Vagina (tissue), 2 donors: ENCODE measurements at places on chromosomes 1 and 21. TPM values are rescaled to one million over a fixed set of nuclear protein-coding genes. Genes with fewer than 3 reads are reported as not detected.

Gene S100A7A
- total RNA-seq = not detected

Gene TDRD5
- total RNA-seq = not detected

Gene TTF2
- 7.6 TPM for total RNA-seq

Gene LCK
- total RNA-seq = 6.4 TPM

Gene EPS15
- 70.5 TPM for total RNA-seq

Gene C1orf74
- total RNA-seq = 2.0 TPM

Gene AMPD1
- not detected for total RNA-seq

Gene SH3D21
- 17.2 TPM for total RNA-seq

GRCh38 chr1:8598060-8598724, 219.2 kb downstream of the RERE start:
- no peaks in the 10 kb centered on the region for H3K27me3 ChIP-seq
- H3K4me3 ChIP-seq = peak overlapping the region; percentile 16
- peaks cover 31% of the 10 kb centered on the region for H3K4me1 ChIP-seq
- DNase-seq = no peak
- no peaks in the 10 kb centered on the region for H3K36me3 ChIP-seq
- H3K27ac ChIP-seq = peak overlapping the region; percentile 30

DNA sequence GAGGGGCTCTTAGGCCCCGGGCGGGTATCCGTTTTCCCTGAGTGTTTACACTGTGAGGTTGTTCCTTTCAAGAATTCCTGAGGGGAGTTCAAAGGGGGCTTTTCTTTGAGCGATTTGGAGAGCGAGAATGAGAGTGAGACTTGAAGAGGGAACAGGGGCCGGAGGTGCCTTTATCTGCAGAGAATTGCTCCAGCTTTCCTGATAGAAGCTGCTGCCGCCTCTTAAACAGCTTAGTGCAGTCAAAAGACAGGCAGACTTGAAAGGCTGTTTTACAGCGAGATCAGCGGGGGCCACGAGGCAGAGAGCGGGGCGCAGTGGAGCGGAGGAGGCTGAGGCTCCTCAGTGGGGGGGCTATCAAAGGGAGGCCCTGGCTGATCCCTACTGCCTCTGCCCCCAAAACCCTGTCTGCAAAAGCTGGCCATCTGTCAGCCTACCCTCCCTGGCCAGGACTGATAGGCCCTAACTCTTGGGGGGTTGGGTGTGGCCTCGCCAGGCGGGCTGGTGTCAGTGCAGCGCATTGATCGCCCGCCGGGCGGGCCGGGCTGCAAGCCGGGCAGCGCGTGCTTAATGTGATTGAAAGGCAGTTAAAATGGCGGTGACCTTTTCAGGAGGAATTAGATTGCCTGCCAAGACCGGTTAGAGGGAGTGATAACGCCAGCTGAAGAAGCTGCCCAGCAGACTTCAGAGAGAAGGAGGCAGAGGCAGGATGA, 36.4 kb downstream of the TMEM53 start:
- no peak overlapping the region for H3K27ac ChIP-seq
- no peaks in the 10 kb centered on the region for H3K36me3 ChIP-seq
- H3K4me1 ChIP-seq = peaks cover 19% of the 10 kb centered on the region
- H3K27me3 ChIP-seq = no peaks in the 10 kb centered on the region
- H3K4me3 ChIP-seq = no peak overlapping the region

- H3K27ac ChIP-seq = no peak overlapping the region
- no peak overlapping the region for H3K4me3 ChIP-seq
- DNase-seq = no peak
- no peaks in the 10 kb centered on the region for H3K27me3 ChIP-seq
Observed at GRCh38 chr1:113452921-113453770, 62.8 kb downstream of the MAGI3 start.

DNA sequence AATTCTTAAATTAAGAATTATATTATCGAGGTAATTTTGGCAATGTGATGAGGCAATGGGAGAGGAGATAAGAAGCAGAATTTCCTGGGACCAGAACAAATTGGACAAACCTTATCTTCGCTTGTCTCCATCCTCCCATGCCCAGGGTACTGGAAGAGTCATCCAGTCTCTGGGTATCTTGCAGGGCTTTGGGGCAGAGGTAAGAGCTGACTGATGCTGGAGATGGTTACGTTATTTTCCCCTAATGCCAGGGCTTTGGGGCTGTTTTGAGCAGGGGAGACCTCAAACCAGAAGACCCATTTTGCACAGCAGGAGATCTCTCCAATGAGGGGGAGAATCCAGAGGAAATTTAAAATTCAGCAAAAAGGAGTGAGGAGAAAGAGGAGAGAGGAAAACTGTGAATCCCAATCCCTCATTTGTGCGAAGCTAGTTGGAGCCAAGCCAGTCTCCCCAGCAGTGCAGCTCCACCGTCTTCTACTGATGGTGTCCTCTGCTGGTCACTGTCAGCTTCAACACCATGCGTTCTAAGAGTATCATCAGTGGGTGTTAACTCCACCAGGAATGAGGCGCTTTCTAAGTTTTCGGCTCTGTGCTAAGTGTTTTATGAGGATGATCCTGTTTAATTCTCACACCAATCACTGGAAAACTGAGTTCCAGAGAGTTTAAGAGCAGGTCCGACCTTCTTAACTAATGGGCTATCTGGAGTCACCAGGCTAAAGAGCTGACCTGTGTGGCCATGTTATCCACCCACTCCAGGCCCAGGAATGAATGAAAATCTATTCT, 86.8 kb upstream of the CD34 start:
- no peaks in the 10 kb centered on the region for H3K27me3 ChIP-seq
- peak; percentile 78 for DNase-seq
- H3K4me1 ChIP-seq = peaks cover 6% of the 10 kb centered on the region
- H3K27ac ChIP-seq = no peak overlapping the region
- H3K4me3 ChIP-seq = no peak overlapping the region

DNA sequence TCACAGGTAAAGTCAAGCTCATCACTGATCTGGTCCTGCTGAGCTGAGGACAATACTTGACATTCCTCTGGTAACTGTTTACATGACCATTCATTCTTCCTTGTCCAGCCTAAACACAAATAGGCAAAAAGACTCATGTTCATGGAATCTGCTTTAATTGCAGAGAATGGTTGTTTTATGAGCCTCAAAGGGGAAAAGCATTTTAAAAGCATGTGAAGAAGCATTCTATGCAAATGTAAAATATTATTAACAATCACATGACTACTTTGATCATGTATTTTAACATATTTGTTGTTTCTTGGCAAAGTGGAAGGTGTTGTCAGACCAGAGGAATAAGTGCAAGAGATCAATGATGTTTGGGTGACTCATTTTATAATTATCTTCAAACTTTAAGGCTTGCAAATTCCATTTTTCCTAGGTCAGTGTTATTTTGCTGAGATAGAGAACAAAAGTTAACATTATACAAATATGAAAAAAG, 133.7 kb downstream of the RUNX1 start:
- peaks cover 13% of the 10 kb centered on the region for H3K4me1 ChIP-seq
- no peak overlapping the region for H3K4me3 ChIP-seq
- H3K27me3 ChIP-seq = no peaks in the 10 kb centered on the region
- H3K27ac ChIP-seq = no peak overlapping the region

- H3K4me1 ChIP-seq = peaks cover 41% of the 10 kb centered on the region
- no peak for DNase-seq
- H3K4me3 ChIP-seq = no peak overlapping the region
- no peaks in the 10 kb centered on the region for H3K36me3 ChIP-seq
Observed at GRCh38 chr21:33028287-33028670, 2.5 kb downstream of the OLIG2 start.

- H3K27me3 ChIP-seq = no peaks in the 10 kb centered on the region
- no peak overlapping the region for H3K27ac ChIP-seq
- H3K4me3 ChIP-seq = no peak overlapping the region
Observed at GRCh38 chr1:118558933-118559332, 373.9 kb upstream of the SPAG17 start.

DNA sequence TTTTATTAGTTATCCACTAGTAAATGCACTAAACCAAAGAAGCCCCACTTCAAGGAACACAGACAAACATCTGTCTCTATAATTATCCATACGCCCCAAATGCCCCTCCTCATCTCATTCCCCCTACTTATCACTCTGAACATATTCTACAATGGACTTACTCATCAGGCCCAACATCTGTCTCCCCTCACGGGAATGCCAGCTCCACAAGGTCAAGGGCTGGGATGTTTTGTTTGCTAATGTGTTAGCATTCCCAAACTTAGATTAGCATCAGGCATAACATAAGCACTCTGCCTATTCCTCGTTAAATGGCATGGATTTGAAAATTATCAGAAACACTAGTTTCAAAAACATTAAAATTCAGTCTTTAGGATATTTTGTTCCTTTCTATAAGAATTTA, 279.5 kb downstream of the DSCAM start:
- H3K27ac ChIP-seq = no peak overlapping the region
- H3K4me1 ChIP-seq = no peaks in the 10 kb centered on the region
- no peaks in the 10 kb centered on the region for H3K36me3 ChIP-seq
- H3K27me3 ChIP-seq = no peaks in the 10 kb centered on the region
- DNase-seq = no peak

GRCh38 chr1:15277447-15277838, 30.4 kb downstream of the FHAD1 start:
- H3K4me3 ChIP-seq = no peak overlapping the region
- H3K36me3 ChIP-seq = no peaks in the 10 kb centered on the region
- H3K27me3 ChIP-seq = no peaks in the 10 kb centered on the region

- H3K36me3 ChIP-seq = no peaks in the 10 kb centered on the region
- H3K27me3 ChIP-seq = no peaks in the 10 kb centered on the region
- peaks cover 39% of the 10 kb centered on the region for H3K4me1 ChIP-seq
- no peak overlapping the region for H3K4me3 ChIP-seq
- DNase-seq = no peak
- peak overlapping the region; percentile 30 for H3K27ac ChIP-seq
Observed at GRCh38 chr1:204288021-204288588, 71.6 kb downstream of the PLEKHA6 start.

DNA sequence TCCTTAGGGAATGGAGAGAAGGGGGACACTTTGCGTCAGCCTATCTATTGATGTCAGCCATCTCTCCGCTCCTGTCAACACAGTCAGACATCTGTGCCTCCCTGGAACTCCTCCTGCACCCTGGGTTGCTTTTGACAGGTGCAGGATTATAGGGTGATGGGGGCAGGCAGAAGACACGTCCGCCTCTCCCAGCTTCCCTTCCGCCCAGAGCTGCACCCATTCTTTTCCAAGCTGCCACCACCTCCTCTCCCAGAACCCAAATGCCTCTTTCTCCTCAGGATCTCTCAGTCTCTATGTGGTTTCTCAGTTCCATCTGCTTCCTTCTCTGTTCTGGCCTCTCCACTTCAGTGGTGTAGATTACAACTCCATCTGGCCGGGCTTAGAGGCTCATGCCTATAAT, 17.1 kb upstream of the KIF1B start:
- peaks cover 7% of the 10 kb centered on the region for H3K4me1 ChIP-seq
- H3K4me3 ChIP-seq = no peak overlapping the region
- H3K27ac ChIP-seq = no peak overlapping the region
- DNase-seq = no peak
- H3K36me3 ChIP-seq = no peaks in the 10 kb centered on the region
- H3K27me3 ChIP-seq = no peaks in the 10 kb centered on the region

DNA sequence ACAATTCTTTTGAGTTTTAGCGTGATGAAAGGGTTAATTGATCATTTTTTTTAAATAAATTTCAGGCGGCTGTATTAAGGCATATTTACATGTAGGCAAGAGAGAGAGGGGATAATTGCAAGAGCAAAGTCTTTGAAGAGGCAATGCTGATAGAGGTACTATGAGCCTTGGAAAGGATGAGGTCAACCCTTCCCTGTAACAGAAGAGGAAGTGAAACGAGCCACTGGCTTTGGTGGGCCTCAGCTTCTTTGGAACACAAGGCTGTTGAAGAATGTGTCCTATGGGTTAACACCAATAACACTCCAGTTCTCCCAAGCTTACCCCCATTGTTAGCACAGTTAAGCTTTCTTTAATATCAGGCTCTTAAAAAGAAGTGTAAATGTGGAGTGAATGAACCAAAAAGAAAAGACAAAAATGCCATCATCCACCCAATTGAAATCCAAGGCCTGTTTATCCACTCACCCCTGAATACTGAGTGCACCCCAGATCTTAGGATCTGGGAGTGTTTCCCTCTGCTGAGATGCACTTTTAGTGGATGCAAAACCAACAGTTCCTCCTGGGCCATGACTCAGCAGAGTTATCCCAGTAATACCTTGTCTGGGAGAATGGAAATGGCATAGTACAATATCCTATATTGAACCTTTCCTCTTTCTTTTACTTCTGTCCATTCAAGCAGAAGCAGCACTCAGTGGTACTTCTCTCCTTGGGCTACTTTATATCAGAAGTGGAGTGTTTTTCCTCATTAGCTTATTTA, 216.4 kb downstream of the SLC44A5 start:
- no peak overlapping the region for H3K27ac ChIP-seq
- H3K4me3 ChIP-seq = no peak overlapping the region

DNA sequence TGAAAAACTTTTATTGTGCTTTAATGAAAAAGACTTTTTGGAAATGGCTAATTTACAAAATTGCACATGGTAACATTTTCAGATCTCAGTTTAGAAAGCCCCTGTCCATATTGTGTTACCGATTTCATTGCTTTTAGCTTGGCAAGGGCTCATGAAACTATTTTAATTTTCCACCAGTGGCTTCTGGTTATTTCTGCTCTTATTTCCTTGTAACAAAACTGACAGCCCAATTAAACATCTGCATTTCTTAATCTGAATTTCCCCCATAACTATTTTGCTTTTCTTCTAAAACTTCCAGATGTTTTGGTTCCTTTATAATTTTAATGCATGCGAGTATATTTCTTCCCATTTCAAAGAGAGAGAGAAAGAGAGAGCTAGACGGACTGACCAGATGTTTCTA, 264.8 kb downstream of the PTPRC start:
- no peaks in the 10 kb centered on the region for H3K4me1 ChIP-seq
- no peaks in the 10 kb centered on the region for H3K36me3 ChIP-seq
- no peak overlapping the region for H3K4me3 ChIP-seq
- no peak for DNase-seq

- no peak overlapping the region for H3K4me3 ChIP-seq
- no peaks in the 10 kb centered on the region for H3K36me3 ChIP-seq
- no peak for DNase-seq
- no peaks in the 10 kb centered on the region for H3K27me3 ChIP-seq
- H3K27ac ChIP-seq = no peak overlapping the region
Observed at GRCh38 chr1:38132681-38133080, 86.1 kb upstream of the POU3F1 start.

DNA sequence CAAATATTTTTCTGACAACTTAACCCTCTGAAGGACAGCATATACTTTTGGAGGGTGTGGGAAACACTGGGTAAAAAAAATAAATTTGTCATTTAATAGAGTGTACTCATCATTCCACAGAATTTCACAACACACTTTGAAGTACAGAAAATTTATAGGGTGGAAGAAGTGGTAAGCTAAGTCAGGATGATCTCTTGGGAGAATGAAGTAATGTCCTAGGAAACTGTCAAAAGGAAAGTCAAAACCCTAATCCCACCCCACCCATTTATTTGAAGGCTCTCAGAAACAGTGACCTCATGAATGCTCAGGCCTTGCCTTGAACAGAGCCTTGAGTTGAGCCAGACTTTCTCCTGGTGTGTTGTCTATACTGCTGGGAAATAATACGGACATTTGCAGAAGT, 7.3 kb upstream of the UAP1 start:
- no peaks in the 10 kb centered on the region for H3K36me3 ChIP-seq
- H3K4me1 ChIP-seq = peaks cover 23% of the 10 kb centered on the region
- peak overlapping the region; percentile 85 for H3K27ac ChIP-seq
- no peak overlapping the region for H3K4me3 ChIP-seq

GRCh38 chr1:10799726-10800125, 3.3 kb upstream of the CASZ1 start:
- DNase-seq = no peak
- no peaks in the 10 kb centered on the region for H3K27me3 ChIP-seq
- H3K27ac ChIP-seq = no peak overlapping the region
- no peaks in the 10 kb centered on the region for H3K36me3 ChIP-seq
- H3K4me1 ChIP-seq = peaks cover 20% of the 10 kb centered on the region
